Pancreas (tissue), 10 donors: ENCODE measurements at places on chromosomes 11 and 22. TPM values are rescaled to one million over a fixed set of nuclear protein-coding genes. Genes with fewer than 3 reads are reported as not detected.

OR6X1 gene
- not detected for total RNA-seq

DKK3 gene
- 3.9 TPM for total RNA-seq

- no peak for DNase-seq
Observed at GRCh38 chr11:96288915-96289314, 54.1 kb downstream of the MAML2 start.

CARD16 gene
- total RNA-seq = 1.2 TPM

TMEM132A gene
- total RNA-seq = 3.3 TPM

DNA sequence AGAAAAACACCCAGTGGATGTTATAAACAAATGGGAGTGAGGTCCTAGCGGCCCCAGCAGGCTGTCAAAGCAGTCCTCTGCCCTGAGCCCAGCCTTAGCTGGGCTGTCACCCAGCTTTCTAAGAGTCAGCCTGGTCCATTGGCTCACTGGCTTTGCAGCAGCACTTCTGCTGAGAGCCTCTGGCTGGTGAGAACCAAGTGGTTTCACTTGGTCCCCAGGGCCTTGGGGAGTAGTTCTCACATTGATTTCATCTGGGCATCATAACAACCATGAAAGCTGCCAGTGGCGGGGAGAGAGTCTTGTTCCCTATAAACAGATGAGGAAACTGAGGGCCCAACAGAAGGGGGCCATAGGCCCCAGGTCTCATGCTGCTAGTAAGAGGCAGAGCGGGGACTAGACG lies 11.4 kb downstream of the SEC14L6 start:
- no peak for DNase-seq

BACE1-AS gene
- total RNA-seq = 3.9 TPM

DNA sequence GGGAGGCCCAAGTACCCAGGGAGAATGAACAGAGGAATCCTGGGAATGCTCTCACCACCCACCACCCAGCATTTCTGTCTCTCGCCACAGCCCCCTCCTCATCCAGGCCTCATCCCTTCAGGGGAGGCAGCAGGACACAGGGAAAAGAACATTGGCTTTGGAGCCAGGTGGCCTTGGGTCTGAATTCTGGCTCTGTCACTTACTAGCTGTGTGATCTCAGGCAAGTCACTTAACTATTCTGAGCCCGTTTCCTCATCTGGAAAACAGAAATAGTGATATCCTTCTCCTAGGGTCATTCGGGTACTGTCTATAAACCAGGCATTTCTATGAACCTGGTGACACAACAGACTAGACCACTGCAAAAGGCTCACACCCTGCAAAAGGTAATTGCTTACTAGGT lies 22.1 kb downstream of the CHRDL2 start:
- DNase-seq = no peak

DNA sequence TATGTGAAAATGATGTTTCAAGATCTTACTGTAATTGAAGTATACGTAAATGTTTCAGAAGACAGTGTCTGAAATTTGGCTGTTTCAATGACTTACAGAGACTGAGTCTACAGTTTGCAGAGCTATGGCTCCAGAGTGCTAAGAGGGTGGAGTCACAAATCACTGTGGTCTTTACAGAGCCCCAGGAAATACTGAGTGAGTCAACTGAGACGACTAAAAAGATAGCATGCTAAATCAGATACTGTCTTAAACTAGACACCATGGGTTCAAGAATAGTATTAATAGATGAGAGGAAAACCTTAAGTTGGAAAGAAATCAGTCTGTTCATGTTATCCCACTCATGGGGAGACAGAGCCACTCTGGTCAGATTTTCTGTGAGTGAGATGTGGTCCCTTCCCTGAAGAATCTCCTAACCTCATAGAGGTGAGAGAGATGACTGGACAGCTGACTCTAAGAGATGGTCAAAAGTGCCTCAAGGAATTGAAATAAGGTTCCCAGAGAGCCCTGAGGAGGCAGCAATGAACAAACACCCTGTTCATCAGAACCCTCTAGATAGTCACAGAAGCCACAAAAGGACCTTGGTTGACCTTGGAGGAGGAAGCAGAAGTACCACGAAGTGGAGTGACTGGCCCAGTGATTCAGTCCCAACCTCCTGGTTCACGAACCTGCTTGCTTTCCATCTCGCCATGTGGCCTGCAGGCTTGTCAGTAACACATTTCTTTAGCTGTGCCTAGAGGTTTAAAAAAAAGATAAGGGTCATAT lies 30.2 kb downstream of the C11orf91 start:
- no peak for DNase-seq

DNA sequence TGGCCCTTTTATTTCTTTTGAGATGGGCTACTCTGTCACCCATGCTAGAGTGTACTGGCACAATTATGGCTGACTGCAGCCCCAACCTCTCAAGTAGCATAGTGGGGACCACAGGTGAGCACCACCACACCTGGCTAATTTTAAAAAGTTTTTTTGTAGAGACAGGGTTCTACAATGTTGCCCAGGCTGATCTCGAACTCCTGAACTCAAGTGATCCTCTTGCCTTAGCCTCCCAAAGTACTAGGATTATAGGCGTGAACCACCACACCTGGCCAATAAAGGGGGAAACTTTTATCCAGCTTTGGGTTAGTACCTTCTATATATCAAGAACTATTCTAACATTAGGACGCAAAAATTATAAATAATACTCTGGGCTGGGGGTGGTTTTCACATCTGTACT lies 52.1 kb downstream of the MAPK1 start:
- DNase-seq = no peak

- no peak for DNase-seq
Observed at GRCh38 chr11:61611309-61611708, 30.4 kb upstream of the SYT7 start.

GRCh38 chr11:4466871-4467442 lies 15.5 kb upstream of the OR52K1 start:
- DNase-seq = no peak

FTH1 gene
- total RNA-seq = 1,437 TPM

DNA sequence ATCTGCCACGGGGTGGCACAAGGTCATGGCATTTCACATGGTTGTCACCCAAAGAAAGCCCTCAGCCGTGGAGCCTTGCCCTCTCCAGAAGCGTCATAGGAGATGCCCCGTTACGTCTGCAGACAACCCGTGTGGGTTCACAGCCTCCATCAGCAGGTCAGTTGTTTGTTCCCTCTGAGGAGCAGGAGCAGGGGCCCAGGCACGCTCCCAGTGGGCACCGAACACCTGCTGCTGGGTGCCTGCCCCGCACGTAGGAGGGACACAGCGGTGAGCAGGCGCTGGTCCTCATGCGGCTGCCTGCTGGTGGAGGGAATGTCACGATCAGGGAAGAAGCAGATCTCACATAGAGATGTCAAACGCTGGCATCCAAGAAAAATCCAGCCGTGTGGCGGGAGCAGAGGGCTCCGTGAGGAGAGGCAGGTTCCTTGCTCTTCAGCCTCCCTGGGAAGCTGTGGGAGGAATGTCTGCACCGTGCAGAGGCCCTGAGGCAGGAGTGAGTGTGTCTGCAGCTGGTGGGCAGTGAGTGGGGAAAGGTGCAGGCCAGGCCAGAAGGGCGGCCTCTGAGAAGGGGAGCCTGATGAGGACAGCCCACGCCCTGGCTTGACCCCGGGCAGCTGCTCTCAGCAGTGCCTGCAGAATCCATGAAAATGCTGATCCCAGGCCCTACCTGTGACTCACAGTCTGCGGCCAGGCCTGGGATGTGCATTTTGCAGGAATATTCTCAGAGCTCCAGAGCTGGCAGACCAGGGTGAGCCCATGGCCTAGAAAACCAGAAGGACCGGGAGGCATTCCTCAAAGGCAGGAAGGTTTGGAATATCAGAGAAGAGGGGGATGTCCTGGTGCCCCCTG lies 36.4 kb upstream of the TH start:
- DNase-seq = no peak

- no peak for DNase-seq
Observed at GRCh38 chr11:72338741-72339140, 94.8 kb upstream of the PHOX2A start.

CDHR5 gene
- 2.4 TPM for total RNA-seq

DNA sequence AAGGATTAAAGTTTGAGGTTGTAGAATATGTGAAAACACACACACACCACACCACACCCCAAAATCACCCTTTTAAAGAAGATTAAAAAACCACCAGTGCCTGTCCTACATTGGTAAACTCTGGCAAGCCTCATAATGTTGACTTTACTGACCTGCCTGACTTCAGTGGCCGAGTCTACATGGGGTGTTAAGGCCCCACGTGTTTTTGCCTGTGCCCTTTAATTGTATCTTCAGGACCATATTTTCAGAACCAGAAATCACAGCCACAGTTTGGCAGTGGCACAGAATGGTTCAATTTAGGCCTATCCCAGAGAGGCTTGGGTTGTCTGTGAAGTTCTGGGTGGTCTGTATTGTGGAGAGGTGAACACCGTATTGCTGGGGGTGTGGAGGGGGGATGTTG lies 33.4 kb downstream of the ZBTB16 start:
- DNase-seq = no peak

MN1 gene
- 0.54 TPM for total RNA-seq

GRCh38 chr11:15819679-15820286 lies 536.6 kb downstream of the SOX6 start:
- DNase-seq = peak; percentile 75
